HuH-7.5 (cell line): ENCODE measurements at places on chromosomes 11 and 22.

DNA sequence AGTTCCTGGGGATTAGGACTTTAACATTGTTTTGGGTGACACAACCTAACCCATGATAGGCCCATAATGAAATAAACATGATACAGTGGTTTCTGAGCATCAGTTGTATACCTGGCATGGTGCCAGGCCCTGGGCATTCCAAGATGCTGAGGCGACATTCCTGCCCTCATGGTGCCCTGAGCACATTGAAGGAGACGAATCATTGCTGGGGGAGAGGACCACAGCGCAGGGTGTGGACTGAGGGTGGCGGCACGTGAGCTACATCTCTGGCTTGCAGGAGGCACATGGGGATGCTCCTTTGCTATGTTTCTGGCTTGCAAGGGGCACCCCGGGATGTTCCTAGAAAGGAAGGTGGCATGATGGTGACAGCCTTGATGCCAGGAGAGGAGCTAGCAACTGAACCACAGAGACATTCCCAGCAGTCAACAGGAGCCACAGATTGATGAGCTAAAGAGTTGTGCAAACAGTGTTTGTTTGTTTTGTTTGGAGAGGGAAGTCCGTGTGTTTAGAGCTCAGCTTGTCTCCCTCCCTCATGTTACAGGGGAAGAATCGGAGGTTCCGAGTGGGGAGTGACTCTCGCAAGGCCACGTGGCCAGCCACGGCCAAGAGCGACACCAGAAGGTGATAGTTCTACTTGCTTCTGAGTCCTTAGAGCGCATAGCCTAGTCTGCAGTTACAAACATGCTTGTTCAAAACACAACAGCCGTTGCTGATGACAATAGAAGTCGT is 106.4 kb downstream of the MIAT start:
- DNase-seq: no peak

- DNase-seq: no peak
Observed at GRCh38 chr11:119087123-119087522, 2.4 kb downstream of the HMBS start.

GRCh38 chr11:67055812-67056211 is 835 bp upstream of the RHOD start:
- peak; percentile 97 for DNase-seq

GRCh38 chr11:44680982-44681597 is 45.7 kb upstream of the TSPAN18 start:
- DNase-seq: no peak

DNA sequence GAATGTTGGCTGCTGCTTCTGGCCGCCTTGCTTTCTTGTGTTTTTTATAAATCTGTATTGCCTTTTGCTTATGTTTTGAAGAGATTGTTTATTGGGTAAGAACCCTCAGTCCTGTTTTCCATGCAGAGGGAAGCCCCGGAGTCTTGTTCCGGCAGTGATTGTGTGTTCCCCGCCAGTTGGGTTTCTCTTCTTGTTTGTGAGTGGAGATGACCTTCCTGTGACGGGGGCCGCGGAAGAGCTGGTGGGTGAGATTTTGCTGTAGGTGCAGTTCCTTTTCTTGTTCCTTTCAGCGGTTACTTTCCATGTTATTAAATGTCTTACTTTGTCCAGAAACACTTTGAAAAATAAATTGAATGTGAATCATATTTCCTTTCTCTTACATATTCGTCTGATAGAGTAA is 8.3 kb downstream of the TBC1D22A start:
- no peak for DNase-seq

- peak; percentile 39 for DNase-seq
Observed at GRCh38 chr22:19806213-19807160, 45.9 kb downstream of the TBX1 start.

- DNase-seq: no peak
Observed at GRCh38 chr11:117319214-117319840, 3.3 kb upstream of the BACE1 start.

- DNase-seq: no peak
Observed at GRCh38 chr11:85930879-85931366, 75.7 kb downstream of the CCDC83 start.

DNA sequence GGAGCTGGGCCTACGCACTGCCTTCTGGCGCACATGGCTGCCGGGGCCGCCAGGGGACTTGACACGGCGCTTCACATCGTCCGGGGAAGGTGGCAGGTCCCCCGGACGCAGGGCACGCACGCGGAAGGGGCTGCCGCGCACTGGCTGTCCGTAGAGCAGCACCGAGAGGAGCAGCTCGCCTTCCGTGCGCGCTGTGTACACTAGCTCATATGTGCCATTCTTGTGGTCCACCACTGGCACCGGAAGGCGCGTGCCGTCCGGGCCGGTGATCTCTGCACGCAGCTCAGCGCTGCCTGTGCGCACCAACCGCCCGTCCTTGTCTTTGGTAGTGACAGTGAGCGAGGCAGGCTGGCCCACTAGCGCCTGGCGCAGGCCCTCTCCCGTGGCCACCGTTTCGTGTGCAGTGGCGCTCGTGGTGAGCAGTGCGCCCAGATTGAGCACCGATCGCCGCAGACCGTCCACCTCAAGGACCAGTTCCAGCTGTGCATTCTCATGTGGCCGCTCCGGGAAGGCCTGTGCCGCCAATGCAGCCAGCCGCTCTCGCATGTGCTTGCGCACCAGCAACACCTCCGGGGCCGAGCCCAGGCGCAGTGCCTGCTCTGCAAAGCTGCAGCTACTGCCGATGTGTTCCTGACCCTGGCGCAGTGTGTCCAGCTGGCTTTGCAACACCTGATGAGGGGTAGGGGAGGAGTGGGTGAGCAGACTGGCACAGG is 15.7 kb upstream of the HPX start:
- DNase-seq: no peak

GRCh38 chr11:40763046-40763445 is 696.4 kb downstream of the LRRC4C start:
- DNase-seq: no peak

DNA sequence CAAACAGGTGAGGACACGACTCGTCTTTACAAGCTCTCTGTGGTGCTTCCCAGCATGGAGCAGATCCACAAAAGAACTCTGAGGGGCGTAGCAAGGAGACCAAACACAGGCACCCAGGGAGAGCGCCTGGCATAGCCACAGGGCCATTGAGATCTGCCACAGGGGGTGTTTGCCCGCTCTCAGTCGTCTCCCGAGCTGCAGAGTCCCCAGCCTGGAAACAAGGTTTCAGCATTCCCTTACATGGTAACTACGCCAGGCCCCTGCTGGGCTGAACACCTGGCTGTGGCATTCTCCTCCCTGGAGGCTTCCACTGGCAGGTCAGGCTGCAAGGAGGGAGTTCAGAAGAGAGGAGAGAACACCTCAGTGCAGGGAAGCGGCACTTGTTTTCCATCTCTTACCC is 962.1 kb downstream of the NTM start:
- no peak for DNase-seq

GRCh38 chr11:64817476-64817875 is 7.1 kb upstream of the MEN1 start:
- DNase-seq: no peak

DNA sequence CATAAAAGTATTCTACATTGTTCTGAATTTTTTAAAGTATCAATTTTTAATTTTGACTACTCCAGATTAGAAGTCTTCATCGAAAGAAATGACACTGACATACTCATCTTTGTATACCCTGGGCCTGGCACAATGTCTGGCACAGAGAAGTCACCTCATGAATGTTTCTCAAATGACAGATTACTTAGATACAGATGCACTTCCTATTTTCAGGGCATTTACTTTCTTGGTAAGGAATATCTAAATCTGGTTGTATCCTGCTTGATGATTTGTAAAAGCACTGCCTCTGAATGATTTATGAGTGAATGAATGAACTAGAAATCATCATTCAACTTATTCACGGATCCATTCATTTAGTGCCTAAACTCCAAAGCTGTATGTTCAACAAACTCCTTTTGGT is 1784.7 kb downstream of the LRRC4C start:
- no peak for DNase-seq

DNA sequence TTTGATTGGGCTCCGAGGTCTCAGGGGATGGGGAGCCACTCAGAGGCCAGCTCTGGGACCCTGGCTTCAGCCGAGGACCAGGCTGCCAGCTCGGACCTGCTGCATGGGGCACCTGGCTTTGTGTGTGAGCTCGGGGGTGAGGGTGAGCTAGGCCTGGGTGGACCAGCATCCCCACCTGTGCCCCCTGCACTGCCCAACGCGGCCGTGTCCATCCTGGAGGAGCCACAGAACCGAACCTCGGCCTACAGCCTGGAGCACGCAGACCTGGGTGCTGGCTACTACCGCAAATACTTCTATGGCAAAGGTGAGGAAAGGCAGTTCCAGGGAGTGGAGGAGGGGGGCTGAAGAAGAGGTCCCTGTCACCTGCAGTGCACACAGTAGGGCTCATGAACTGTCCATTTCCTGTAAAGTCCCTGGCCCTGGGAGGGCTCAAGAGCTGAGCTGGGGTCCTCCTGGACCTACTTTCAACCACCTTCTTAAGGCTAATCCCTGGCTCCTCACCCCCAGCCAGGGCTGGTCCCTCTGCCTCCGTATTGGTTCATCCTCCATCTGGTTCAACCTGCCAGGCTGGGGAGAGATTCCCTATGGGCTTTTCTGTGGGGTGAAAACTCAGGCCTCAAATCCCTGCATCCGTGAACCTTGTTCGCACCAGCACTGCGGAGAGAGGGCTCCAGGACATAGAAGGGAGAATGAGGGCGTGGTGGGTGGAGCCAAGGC is 3.6 kb downstream of the SIPA1 start:
- DNase-seq: no peak

DNA sequence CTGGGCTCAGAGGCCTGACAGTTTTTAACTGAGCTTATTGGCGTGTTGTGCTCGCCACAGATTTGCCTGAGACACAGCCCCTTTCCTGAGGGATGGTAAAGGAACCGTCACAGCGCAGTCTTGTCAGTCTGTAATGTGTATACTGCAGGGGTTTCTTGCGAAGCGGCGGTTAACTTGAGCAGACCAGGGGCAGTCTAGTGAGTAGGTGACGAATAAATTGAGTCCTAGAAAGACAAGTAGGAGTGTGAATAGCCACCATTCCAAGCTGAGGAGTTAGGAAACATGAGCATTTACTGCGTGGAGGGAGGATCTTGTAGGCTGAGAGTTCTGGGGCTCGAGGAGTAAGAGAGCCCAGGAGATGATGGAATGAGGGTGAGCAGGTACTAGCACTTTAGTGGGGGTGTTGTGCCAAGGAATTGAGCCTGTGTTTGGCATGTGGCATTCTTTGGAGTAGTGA is 1.4 kb downstream of the MED15 start:
- DNase-seq: no peak

DNA sequence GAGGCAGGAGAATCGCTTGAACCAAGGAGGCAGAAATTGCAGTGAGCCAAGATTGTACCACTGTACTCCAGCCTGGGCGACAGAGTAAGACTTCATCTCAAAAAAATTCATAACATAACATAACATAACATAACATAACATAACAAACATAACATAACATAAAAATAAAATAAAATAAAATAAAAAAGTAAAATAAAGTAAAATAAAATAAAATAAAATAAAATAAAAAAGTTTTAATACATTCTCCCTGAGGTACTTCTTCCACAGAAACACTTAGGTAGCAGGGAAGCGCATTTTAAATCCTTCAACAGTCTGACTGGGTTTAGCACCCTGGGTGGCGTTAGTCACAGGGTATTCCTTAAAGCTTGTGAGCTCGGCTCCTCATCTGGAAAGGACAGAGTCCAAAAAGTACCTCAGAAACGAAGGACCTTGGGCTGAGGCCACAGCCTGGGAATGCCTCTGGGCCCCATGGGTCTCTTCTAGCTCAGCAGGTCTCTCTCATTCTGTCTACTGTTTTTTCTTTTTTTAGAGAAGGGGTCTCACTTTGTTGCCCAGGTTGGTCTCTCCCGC is 41.7 kb downstream of the MICAL3 start:
- DNase-seq: no peak

DNA sequence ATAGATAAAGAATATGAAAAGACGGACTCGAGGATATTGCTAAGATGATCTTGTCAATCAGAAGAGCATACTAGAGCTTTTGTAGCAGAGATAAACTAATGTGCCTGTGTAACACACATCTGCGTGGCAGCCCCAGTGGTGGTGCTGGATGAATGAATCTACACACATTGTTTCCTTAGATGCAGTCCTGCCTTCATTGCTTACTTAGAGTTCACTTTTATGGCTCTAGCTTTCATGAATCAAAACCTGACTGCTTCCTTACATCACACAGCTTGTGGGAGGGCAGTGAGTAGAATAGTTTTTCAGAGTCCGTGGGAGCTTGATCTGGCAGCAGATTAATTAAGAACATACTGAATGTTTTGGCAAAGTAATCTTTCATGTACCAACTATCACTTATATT is 83.7 kb downstream of the EXT2 start:
- no peak for DNase-seq

DNA sequence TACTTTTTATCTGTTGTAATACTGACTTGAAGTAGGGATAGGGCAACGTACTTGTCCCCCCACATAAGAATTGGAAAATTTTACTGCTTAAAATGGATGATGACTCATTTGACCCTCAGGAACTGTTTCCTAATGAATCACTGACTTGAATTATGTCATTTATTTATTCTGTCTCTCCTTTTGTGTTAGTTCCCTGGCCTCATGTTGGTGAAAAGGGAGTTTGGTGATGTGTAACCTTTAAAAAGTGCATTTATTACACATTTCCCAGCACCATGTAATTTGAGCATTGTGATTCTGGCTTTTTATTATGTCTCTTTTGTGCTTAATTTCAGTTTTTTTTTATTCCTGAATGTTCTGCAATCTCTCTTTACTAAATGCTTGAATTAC is 20.3 kb upstream of the PGM2L1 start:
- no peak for DNase-seq

DNA sequence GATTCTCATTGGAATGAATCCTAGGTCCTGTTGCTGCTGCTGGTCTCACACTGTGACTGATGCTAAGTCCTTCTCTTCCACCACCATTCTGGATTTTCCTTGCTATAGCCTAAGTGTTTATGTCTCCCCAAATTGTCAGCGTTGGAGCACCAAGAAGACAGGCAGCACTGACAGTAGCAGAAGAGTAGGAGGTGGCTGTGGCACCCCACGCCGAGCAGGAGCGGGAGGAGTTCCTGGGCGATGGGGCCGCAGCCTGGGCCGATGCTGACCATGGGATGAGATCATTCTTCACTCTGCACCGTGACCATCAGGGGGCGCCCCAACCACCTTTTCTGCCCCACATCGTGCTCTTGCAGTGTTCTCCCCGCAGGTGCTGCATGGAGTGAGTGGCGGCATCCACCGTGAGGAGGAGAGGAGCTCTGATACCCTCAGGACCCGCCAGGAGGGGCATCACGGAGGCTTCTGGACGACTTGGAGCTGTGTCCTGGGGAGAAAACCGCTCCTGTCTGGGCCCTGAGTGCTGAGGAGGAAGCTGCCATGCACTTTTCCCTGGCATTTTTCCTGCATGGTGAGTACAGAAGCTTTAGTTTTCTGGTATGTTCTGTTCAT is 57.0 kb downstream of the LRRC74B start:
- peak; percentile 75 for DNase-seq

DNA sequence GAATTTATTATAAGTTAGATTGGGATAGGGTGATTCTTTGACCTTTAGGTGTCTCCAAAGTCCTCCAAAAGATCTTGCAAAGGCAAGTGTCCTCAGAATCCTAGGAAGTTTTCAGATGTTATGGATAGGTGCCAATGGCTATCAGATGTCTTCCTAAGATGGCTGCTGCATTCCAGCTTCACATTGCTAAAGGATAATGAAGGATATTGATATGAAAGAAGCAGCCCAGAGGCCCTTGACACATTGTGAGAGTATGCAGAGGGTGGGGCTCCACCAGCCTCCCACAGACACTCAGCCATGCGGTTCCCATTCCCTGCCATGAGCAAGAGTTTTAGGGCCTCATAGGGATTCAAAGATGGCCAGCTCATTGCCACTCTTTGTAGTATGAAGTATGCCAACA is 22.3 kb upstream of the GLYATL2 start:
- DNase-seq: no peak

GRCh38 chr11:72629266-72629665 is 45.0 kb downstream of the PDE2A start:
- DNase-seq: no peak
